ENCODE measurements at places on chromosomes 12 and 14.

DNA sequence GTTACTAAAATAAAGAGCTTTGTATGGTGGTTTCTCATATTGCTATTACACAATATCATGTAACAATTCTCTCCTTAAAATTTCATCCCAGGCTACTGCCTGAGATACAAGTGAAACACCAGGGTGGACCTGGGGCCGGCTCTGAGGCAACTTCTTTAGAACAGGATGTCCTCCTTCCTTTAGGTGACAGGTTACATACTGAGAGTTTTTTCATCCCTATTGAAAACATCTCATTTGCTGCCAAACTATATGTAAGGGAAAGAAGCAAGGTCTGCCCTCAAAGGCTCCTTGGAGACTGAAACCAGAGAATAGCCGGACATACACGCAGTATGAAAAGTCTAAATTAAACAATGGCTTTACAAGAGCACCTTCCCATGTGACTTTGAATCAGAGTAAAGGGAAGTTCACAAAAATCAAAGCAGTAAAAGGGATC lies 139.9 kb downstream of the DUSP6 start:
- DNase-seq: no peak

GRCh38 chr12:96687719-96688118 lies 198.3 kb downstream of the CFAP54 start:
- no peak for DNase-seq

DNA sequence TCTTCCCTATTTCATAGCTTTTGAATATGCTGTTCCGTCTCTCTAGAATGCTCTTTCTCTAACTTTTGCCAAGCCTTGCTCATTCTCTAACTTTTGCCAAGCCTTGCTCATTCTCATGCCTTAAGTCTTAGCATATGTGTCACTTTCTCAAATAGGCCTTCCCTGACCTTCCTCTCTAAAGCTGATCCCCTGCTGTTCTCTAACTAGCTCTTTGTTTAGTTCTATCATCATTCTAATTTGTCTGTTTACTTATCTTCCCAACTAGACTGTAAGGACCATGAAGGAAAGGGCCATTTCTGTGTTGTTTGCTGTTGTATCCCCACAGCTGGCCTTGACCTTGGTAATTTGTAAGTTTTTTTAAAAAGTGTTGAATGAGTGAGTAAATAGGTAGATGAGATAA lies 71.1 kb downstream of the ZNF641 start:
- DNase-seq: no peak

- DNase-seq: peak; percentile 33
Measured at GRCh38 chr12:111596985-111597830, 1.9 kb downstream of the ATXN2 start.

DNA sequence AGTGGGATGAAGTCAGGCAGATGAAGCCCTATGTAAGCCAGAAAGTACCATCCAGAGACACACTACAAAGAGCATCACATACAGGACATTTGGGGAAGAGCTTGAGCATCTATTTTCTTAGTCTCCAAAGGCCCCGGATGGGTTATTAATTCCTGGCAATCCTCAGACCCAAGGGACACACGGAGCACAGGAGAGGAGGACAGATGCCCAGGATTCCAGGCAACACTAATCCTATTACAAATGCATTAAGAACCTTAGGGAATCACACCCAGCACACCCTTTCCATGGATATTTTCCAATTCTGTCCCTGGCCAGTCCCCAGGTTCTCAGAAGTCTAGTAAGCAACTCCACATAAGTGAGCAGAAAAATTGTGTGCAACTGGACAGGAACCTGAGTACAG lies 65.9 kb downstream of the CMKLR1 start:
- DNase-seq: no peak

DNA sequence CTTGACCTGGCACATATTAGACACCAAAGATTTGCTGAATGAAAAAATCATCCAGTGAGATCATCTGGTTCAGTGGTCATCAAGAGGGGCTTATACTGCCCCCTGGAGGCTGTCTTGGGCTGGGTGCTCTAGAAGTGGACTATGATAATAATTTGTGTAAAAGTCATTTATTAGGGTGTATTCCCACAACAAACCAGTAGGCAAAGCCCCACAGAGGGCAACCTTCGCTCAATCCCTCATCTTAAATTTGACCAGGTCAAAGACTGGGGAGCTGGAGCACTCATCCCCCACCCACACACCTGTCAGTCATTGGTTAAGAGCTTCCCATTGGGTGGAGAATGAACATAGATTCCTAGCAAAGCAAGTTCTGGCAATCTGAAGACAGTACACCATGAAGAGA lies 20.0 kb upstream of the FICD start:
- DNase-seq: peak; percentile 30

- DNase-seq: no peak
Measured at GRCh38 chr14:100578552-100578951, 8.7 kb downstream of the BEGAIN start.

DNA sequence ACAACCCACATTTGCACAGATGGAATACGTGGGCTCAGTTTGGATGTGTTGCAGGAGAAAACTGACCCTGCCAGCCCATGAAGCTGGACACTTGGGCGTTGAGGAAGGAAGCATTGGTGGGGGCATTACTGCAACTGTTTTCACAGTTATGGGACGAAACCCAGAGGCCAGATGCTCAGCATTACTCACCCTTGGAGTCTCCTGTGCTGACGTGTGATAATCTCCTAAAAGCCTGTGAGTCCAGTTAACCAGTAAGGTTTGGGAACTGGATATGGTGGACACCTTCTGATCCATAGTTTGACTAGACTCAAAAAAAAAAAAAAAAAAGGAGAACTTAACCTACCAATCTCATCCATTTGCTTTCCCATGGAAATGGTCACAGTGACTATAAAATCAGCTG lies 52.8 kb upstream of the EGLN3 start:
- DNase-seq: no peak

DNA sequence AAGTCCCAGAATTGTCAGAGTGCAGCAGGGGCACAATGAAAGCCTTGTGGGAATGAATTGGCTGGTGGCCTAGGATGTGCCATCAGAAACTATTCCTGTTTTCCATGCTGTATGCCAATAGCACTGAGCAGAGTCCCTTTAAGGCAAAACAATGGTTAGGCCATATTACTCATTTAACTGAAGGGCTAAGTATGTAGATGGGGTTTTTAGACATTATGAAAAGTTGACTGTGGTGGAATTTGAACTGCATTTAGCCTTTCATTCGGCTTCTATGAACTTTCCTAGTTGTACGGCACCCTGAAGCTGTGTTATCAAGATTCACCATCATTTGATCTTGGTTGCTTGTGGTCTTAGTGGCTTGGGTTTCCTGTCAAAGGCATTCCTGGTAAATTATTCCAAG lies 24.8 kb downstream of the IL26 start:
- DNase-seq: peak; percentile 49

GRCh38 chr12:19527866-19528265 lies 88.6 kb downstream of the AEBP2 start:
- no peak for DNase-seq

DNA sequence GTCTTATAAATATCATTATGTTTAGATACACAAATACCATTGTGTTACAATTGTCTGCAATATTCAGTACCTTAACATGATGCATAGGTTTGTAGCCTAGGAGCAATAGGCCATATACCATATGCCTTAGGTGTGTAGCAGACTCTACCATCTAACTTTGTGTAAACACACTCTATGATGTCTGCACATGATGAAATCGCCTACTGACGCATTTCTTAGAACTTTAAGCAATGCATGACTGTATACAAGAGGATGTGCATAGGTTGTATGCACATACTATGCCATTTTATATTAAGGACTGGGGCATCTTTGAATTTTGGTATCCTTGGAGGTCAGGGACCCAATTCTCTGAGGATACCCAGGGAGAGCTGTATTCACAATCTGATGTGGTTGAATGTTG lies 10.1 kb upstream of the BTG1 start:
- no peak for DNase-seq

DNA sequence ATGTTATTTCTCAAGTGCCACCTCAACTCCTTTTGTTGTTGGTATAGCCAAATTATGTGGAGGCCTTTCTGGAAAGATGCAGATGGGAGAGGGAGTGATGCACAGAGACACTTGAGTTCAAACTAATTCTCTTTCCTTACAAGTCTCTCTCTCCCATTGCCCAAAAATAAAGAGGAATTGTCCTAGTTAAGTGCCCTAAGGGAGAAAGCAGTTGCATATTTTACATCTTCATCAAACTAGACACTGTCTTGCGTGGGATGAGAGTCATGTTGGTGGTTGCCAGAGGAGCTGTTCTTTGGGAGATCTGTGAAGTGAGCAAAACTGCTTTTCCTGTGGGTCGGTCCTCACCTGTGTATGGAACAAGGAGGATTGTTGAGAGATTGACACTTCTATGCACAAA lies 72.2 kb downstream of the EP400 start:
- DNase-seq: no peak

DNA sequence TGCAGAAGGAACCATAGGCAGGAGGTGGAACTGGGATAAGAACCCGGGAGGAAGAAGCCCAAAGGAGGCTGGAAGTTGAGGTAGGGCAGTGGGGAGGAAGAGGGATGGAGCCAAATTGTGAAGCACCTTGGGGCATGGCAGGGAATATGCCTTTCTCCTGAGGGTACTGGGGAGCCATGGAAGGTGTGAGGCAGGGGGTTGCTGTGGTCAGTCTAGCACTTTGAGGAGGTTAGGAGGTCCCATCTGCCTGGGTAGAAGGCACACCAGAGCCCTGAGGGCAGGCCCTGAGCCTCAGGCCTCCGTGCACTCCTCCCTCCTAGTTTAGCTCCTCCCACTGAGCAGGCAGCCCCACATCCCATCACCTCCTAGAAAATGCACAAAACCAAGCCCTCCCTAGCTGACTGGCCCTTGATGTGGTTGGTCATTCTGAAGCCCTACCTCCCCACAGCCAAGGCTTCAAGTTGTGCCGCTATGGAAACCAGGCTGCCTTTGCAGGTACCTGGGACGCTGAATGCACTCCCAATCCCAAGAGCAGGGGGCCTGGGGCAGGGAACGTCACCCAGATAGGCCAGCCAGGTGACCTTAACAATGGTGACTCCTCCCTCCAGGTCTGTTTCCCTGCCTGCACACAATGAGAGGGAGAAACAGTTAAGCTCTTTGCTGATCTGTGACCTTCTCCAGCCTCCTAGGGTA lies 15.1 kb downstream of the PHETA1 start:
- no peak for DNase-seq

GRCh38 chr12:91778938-91779400 lies 366.7 kb downstream of the BTG1 start:
- peak; percentile 99 for DNase-seq

GRCh38 chr12:29234965-29235626 lies 86.0 kb downstream of the FAR2 start:
- DNase-seq: no peak

- DNase-seq: no peak
Measured at GRCh38 chr12:58087423-58088127, 146.2 kb downstream of the ATP23 start.

- DNase-seq: peak; percentile 40
Measured at GRCh38 chr14:101973356-101973755, 9.0 kb downstream of the DYNC1H1 start.

GRCh38 chr14:61337893-61338292 lies 16.5 kb downstream of the PRKCH start:
- no peak for DNase-seq

DNA sequence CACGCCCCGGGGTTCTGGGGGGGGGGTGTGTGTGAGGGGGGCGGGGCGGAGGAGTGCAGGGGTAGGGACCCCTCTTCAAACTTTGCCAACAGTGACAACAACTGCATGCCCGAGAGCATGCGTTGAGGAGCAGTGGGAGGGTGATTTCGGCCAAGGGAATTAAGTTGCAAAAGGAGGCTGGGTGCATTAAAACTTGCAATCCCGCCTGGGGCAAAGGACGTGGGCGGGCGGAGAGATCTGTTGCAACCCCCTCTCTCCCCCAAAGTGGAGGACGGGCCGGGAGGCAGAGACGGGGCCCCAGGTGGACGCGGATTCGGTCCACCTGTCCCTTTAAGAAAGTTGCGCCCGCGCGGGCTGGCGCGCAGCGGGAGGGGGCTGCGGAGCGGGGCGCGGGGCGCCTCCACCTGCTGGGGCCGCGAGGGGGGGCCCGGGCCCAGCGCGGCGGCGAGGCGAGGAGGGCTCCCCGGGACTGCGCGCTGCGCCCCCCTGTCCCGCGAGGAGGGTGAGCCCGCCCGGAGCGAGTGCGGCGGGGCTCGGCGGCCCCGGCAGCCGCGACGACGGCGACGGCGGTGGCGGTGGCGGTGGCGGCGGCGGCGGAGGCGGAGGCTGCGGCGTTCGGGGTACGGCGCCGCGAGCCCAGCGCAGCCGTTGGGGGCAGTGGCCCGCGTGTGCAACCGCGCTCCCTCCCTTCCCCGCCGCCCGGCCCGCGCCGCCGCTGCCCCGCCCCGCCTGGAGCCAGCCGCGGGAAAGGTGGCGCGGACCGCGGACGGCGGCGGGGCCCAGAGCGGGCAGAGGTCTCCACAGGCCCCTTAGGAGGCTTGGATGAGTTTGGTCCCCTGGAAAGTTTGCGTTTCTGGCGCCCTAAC lies 530 bp upstream of the FOXN4 start:
- DNase-seq: no peak

DNA sequence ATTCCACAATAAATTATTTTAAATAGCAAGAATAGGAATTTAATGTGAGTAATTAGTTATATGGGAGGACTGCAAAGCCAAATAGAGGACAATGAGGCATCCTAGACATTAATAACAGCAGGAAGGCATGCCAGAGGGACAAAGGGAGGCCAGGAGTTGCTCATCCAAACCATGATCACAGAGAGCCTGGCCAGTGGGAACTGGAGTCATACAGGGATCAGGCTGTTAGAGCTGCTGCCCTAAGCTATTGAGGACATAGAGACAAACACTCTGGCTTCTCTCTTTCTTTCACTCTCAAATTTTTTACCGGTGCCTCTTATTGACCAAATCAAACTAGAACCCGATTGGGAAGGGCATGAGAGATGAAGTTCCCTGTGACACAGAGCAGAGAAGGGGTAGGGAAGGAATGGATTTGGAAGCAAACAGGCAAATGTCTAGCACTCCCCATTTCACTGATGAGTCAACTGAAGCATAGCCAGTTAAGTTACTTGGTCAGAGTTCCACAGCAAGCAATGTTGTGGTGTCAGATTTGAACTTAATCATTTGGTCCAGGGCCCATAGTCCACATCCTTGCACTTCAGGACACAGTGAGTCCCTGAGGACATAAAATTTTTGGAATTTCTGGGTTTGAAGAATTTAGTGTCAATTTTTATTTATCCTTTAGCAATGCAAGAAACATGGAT lies 17.9 kb upstream of the CFAP54 start:
- peak; percentile 55 for DNase-seq

- peak; percentile 4 for DNase-seq
Measured at GRCh38 chr12:130953771-130954543, at the start of gene ADGRD1. Gene ADGRD1, plus strand, starts transcription at chr12:130953907. Its CDS starts 559 bp downstream, at chr12:130954466.

GRCh38 chr14:35573911-35574310 lies 39.9 kb downstream of the INSM2 start:
- no peak for DNase-seq

GRCh38 chr12:27560126-27560525 lies 36.1 kb downstream of the PPFIBP1 start:
- no peak for DNase-seq

DNA sequence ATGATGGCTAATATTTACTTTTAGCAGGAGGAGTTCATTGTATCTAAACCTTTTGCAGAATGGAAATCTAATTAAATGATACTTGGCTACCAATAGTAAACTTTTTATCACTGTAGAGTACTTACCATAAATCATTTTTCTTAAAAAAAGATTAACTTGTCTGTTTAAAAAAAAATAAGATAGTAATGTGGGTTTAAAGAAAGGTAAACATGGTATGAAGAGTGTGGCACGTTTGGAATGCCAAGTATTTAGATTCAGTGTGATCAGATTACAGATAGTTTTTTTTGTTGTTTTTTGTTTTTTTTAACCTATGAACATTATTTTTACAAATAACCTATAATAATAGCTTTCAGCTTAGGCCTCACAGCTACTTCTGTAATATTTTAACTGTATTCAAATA lies 25.8 kb downstream of the KTN1 start:
- DNase-seq: peak; percentile 11
